ENCODE measurements at places on chromosomes 16 and 17.

DNA sequence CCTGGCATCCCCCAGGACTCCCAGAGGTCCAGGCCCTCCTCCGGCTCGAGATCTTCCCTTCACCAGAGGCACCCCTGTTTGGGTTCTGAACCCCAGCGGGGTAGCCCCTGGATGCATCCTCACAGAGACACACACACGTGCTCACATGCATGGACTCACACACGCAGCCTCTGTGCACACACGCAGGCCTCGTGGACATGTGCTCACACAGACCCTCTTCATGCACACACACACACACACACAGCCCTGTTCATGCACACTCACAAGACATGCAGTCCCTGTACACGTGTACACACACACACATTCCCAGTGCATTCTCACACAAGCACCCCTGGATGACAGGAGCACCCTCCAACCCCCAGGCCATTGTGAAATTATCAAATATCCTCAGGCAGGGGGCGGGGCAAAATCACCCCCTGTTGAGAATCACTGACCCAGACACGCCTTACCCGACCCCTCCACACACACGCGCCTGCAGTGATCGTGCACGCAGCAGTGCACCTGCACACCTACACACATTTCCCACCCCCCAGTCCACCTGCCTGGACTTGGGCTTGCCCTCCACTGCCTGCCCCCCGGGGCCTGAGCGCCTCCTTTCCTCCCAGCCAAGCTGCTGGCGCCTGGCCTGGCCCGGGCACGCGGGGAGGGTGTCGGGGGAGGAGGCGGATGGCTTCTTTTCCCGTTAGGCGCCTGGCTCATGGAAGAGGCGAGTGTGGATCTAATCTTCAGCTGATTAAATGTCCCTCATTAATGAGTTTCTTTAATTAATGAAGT is 62.6 kb downstream of the ENGASE start:
- no peak for DNase-seq

DNA sequence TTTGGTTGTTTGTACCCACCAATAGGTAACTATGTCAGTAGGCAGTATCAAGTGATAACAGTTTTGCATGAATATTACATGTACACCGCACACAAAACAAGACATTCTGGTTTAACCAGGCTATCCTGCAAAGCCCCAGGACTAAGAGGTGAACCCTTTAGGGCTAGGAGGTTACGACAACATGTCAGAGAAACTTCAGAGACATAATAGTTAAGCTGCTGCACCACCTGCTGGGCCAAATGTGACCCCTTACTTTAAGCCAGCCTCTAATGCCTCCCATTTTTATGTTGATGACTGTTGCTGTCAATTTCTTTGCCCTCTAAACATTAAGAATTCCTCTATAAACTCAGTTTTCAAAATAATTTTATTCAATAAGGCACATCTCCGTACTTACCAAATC is 15.4 kb downstream of the SRP68 start:
- DNase-seq: no peak

- DNase-seq: no peak
Measured at GRCh38 chr17:33927732-33928133, 327.4 kb upstream of the CCL2 start.

- peak; percentile 92 for DNase-seq
Measured at GRCh38 chr17:65785109-65785508, 223.7 kb upstream of the AXIN2 start.

DNA sequence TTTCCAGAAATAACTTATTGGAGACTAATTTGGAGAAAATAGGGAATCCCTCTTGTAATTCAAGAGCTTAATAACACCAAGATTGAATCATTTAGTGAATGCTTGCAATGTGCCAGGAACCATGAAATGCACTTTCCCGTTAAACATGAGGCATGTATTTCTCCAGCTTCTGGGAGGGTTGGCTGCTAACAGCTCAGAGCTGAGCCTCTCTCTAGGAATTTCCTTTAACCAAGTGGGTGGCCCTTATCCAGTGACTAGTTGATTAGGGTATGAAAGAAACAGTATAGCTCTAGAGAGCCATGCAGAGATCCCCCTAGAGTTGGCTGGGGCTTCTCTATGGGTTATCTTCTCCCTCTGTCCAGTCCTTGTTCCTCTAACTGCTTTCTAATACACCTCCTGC is 356.4 kb upstream of the GOT2 start:
- DNase-seq: no peak

DNA sequence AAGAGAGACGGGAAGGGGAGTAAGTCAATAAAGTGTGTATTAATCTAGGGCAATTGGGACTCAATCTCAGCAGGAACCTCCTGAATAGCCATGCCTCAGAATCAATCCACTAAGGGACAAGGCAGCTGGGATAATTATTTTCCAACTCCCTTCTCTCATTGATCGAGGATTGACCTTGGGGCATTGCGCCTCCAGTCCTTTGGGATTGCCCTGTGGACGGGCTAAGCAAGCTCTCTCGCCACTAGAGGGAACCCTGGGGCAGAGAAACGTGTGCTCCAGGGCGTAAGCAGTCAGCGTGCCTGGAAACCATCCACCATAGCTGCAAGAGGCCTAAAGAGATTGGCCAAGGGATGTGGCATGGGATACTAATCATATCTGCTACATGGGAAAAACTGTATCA is 53.9 kb upstream of the ERCC4 start:
- peak; percentile 78 for DNase-seq

Data from MCF 10A (cell line).